ENCODE measurements at places on chromosomes 13 and 19.

DNA sequence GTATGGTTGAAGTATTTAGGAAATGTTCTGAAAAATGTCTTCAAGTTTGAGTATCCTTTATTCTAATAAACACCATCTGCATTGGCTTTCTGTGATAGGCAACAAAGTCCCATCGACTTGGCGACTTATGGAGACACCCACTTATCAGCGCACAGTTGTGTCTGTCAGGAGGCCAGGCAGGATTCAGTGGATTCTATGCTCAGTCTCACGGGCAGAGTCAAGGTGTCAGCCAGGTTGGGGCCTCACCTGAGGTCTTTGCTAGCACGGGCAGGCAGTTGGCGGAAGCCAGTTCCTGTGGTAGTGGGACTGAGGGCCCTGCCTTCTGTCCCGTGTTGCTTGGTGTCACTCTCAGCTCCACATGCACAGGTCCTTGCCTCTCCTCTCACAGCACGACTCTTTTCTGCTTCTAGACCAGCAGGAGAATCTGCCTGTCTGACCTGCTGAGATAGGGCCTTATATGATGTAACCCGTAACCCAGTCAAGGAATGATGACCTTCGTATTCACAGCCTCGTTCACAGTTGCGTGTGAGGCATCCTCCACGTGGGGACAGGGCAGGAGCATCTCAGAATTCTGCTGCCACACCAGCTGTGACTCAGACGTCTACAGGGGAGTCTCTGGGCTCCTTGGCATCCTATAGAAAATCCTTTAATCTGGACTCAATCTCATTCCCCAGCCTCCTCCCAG is 10.0 kb downstream of the CUL4A start:
- DNase-seq: no peak

DNA sequence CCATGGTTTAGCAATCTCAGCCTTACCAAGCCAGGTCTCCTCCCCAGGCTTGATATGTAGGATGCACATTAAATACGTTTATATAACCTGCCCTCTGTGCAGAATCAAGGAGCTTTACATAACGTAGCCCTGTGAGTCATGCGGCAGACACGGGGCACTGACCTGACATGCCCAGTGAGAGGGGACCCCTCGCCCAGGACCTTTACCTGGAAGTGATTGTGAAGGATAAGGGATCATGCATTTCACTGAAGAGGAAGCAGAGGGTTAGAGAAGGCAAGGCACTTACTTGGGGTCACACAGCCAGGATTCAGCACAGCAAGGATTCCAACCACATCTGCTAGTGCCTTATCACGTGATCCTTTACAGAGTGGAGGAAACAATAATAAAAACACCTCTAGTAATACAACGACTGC is 18.9 kb upstream of the FOSB start:
- no peak for DNase-seq

DNA sequence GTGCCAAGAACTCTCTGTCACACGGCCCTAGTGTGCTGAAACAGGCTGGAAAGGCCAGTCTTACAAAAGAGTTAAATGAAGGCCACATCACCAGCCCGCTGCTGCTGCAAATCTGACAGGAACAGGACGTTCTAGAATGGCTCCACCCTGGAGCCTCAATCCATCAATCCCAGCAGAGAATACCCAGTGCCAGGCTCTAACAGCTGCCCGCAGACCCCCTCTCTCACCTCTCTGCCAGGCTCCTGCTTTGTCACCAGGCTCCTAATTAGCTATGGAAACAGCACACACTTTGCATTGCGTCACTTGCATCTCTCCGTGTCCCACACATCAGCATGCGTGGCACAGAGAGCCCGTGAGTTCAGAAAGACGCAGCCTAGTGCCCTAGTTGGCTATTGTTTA is 314.1 kb downstream of the FOXO1 start:
- no peak for DNase-seq

DNA sequence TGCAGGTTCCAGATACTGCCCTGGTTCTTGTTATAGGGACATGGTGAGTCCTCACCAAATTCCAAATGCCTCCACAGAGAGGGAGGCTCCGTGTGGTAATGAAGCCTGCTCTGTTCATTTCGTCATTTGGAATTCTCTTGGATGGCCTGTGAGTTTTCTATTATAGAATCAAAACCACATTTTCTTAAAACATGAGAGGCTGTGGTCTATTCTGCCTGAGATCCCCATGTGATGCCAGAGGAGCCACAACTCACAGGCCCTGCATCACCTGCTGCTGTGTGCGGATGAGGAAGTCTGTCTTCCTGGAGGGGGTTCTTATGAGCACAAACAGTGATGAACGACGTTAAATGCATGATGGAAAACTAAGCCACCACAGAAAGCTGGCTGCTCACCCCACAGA is 264.4 kb downstream of the UQCRFS1 start:
- DNase-seq: no peak

GRCh38 chr19:39599116-39599515 is 3.2 kb upstream of the LGALS13 start:
- no peak for DNase-seq

DNA sequence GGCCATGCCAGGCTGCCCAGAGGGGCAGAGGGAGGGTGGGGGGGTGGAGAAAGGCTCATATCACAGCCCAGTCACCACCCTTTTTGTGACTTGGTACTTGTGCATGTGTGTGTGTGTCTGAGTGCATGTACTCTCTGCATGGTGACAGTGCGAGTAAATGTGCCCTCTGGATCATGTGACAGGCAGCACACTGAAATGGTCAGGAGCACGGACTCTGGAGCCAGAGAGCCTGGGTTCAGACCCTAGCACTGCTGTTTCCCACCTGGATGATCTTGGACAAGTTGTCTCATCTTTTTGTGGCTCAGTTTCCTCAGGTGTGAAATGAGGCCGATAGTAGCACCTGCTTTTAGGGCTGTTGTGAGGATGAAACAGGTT is 2.0 kb downstream of the CIC start:
- no peak for DNase-seq

DNA sequence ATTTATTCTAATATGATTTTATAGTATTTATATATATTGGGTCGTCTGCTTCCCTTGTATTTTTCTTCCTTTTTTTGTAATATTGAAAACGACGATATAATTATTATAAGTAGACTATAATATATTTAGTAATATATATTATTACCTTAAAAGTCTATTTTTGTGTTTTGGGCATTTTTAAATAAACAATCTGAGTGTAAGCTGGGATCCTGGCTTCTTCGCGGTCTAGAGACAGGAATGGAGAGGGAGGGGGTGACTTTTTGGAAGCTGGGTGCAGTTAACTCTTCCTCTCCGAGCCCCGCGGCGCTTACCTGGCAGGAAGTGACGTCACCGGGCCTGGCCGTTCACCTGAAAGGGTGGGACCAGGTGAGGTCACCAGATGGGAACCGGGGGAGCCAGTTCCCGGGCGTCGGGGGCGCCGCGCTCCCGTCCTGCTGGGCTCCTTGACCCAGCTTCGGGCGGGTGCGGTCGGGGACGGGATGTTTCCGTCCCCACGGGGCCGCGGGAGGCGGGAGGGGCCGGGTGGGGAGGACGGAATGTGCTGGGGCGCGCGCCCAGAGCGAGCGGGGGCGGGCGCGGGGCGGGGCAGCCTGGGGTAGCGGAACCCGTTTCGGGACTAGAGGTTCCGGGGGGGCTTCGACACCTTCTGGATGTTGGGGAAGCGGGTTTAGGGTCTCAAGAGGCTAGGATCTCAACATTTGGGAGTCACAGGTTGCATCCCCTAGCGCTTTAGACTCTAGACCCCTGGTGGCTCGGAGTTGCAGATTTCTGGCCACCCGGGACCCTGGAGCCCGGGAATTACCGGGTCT is 2.8 kb downstream of the ZFP36 start:
- peak; percentile 97 for DNase-seq

GRCh38 chr13:112881656-112882554 is 87.1 kb upstream of the MCF2L start:
- no peak for DNase-seq

DNA sequence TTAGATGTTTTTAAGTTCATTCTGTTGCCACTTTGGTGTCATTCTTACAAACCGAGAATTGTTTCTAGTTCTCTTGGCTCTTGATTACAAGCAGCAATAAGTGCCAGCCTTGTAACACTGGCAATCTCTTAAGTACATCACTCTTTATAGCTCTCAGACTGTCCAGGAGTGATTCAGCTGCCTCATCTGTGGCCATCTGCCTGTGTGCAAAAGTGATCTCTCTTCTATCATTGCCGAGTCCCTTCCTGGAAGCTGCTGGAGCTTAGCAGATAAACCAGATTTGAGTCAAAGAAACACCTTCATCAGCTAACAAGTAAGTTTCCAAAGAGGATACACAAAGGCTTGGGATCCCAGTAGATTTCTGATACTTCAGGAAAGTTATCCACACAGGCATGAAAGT is 23.2 kb downstream of the STOML3 start:
- DNase-seq: no peak

- DNase-seq: no peak
These were observed 3.6 kb upstream of the KLK14 start for GRCh38 chr19:51086153-51086850.

DNA sequence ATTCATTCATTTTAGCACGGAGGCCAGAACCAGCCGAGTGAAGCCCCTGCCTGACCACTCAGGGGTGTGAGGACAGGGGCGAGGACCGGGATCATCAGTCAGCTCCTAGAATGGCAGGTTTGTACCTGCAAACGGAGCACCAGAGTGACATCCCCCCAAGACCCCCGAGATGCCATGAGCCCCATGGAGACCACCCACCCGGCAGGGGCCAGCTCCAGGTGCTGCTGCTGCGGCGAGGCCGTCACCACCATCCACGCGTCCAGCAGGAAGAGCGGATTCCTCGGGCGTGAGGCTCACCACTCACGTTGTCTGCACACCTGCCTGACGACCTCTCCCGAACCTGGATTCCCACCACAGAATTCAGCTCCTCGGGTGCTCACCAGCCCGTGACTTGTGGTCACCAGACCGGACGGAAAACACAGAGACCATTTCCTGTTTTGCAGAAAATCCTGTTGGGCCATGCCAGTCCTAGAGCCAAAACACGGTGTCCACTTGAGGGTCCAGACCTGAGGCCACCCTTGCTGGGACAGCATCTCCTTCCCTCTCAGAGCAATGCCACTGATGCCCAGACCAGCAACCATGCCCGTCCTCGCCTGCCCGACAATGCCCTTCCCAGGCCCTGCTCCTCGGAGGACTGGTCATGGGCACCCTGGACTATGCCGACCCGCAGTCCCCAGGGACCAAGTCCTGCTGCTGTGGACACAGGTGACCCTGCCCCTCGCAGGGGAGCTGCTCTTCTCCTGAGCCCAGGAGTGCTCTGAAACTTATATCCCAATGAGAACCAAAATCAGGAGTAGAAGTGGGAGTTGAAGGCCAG is 74.2 kb downstream of the RASA3 start:
- no peak for DNase-seq

GRCh38 chr13:109725297-109725696 is 61.1 kb downstream of the IRS2 start:
- DNase-seq: no peak

- DNase-seq: no peak
These were observed 7.3 kb downstream of the ZNF555 start for GRCh38 chr19:2848616-2849015.

GRCh38 chr19:5309438-5310204 is 31.0 kb downstream of the PTPRS start:
- DNase-seq: no peak

DNA sequence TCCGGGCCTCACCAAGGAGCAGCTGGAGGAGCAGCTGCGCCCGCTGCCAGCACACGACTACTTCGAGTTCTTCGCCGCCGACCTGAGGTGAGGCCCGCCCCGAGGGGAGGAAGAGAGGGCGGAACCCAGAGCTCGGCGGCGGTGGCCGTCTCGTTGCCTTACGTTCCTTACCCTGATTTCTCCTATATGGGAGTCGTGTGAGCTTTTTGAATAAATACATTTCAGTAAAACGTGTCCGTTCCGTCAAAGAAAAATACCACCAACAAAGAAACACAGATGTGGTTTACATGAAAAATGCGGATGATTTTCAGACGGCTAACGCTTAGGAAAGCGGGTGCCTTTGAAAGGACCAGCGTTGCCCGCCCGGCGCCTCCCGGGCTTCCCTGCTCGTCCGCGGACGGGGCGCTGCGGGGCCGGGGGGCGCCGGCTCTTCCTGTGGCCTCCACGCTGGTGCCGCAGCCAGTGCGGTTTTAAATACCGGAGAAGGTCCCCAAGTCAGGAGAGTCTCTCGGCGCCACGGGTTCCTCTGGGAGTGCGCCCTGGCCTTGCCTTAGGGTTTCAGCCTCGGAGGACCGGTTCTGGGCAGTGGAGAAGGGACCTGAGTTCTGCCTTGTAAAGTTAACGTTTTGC is 755 bp downstream of the UPF3A start:
- peak; percentile 89 for DNase-seq

DNA sequence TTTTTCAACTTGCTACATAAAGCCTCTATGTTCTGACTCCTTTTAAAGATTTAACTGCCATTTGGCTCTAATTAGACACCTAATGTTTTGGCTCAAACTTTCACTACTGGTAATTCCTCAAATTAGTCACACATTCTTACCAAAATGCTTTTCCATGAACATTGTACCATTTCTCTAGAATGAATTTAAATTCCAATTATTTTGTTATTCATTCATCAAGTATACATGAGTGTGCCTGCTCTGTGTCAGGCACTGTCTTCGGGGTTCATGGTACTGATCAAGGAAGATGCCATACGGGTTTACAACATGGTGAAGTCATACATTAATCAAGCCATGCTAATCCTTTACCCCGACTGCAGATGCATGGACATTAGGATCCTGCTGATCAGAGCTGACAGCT is 69.1 kb upstream of the POSTN start:
- DNase-seq: no peak

Measured in NCI-H2171 (cell line).